ENCODE measurements at places on chromosomes 2 and 18.

- no peak for DNase-seq
These were observed 12.1 kb downstream of the METTL4 start for GRCh38 chr18:2559249-2559648.

GRCh38 chr2:58571181-58571852 is 330.2 kb upstream of the FANCL start:
- DNase-seq, result no peak

DNA sequence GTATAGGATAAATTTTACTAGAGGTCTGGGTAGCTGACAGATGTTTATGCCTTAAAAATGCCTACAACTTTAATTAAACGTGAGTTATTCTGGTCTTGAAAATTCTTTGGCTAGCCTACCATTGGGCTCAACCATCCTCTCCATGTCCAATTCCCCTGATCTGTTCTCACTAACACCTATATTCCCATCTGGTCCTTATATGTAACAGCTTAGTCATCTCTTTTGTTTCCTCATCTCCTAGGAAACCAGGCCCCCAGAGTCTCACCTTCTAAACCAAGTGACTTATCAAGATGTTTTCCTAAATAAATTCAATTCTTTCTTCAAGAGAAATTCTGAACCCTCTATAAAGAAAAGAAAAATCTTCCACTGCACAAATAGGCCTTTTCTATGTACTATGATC is 148.5 kb downstream of the TTC32 start:
- DNase-seq, result no peak

GRCh38 chr2:72841462-72842125 is 15.8 kb upstream of the EXOC6B start:
- DNase-seq, result no peak

DNA sequence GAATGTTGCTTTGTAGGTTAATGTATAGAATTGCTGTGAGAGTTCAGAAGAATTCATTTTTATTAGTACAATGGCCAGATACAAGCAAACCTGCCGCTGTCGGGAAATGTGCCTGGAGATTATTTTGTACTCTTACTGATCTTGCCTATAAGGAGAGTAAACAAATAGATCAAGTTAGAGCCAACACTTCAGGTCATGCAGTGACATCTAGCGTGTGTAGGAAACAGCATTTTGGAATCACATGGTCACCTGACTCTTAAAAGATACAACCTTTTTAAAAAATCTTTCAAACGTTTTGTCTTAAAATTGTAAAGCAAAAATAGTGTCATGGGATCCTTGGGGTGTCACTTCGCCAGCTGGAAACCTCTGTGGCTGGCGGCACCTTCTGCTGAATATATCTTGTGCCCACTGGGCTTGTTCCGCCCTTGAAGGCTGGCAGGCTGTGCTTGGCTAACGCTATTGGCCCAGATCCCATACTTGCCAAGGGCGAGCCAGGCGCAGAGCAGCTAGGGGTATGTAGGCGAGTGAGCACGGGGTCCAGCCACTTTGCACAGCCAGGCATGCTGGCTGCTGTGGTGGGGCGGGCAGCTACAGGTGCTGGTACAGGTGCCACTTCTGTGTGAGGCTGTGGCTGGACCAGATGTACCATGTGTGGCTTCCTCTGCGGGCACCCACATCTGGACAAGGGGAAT is 19.5 kb upstream of the RPRM start:
- DNase-seq, result no peak

GRCh38 chr2:68403199-68403644 is 38.1 kb downstream of the PLEK start:
- no peak for DNase-seq

DNA sequence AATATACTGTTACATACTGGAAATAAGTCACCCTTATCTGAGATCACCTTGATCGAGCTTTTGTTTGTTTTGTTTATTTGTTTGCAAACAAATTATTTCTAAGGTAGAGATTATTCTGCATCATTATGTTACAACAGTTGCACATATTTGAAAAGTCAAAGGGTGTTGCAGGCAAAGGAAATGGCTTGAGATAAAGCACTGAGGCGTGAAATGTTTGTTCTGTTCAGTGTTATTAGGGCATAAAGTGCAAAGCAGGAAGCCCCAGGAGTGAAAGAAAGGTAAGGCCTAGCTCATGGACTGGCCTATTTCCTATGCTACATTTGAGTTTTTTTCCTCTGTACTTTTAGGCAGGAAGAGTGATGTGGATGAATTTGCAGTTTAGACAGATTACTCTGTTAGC is 1815.6 kb upstream of the LRRTM1 start:
- no peak for DNase-seq

- DNase-seq, result no peak
These were observed 9.9 kb downstream of the EPHA4 start for GRCh38 chr2:221562226-221562625.

- no peak for DNase-seq
These were observed 568 bp downstream of the ARL5A start for GRCh38 chr2:151827564-151828142.

- DNase-seq, result no peak
These were observed 77.1 kb upstream of the NARS1 start for GRCh38 chr18:57698571-57699276.

GRCh38 chr2:217535957-217536708 is 466.7 kb downstream of the TNS1 start:
- no peak for DNase-seq

GRCh38 chr2:84152462-84152861 is 306.6 kb downstream of the SUCLG1 start:
- no peak for DNase-seq

- no peak for DNase-seq
These were observed 20.7 kb downstream of the DTYMK start for GRCh38 chr2:241665731-241666440.

DNA sequence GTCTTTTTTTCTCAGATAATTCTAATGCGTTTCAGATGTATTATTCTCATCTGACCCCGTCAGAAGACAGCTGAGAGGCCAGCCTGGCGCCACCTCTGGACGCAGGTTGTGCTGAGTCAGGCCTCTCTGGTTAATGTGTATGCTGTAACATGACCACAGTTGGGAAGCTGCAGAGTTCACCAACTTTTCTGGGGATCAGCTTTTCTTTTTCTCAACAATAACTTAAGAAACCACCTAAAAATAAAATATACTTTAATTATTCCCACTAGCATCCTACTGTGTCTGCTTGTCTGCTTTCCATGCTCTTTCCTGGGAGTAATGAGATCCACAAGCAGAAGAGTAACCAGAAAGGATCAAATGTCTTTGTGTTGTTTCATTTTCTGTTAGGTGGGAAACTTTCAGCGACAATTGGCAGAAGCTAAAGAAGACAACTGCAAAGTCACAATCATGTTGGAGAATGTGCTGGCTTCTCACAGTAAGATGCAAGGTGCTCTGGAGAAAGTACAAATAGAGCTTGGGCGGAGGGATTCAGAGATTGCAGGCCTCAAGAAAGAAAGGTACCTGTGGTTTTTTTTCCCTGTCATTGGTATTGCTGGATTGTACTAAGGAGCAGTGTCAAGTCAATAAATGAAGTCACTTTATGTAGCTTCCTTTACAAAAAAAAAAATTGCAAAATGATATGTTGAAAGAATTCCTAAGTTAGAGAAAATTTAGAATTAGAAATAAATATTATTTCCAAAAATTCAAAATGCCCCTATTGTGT is 79.8 kb downstream of the CCDC150 start:
- no peak for DNase-seq

DNA sequence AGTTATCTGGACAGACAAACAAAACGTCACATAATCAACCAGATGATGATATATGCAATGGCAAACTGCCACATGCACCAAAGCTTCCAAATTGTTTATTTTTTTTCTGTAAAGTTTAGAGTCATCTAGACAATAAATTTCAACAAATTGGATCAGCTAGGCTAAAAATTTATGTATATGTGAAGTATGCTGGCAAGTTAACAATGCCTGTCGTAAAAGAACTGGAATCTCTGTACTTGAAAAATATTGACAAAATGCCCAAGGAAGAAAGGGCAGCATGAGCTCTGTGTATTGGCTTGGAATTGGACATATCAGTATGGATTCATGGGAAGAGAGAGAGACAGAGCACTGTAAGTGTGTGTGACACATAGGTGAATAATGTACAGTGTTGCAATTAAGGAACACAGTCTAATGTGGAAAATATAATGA is 309.8 kb downstream of the ERBB4 start:
- no peak for DNase-seq

- DNase-seq, result peak; percentile 51
These were observed 39.7 kb downstream of the SMAD7 start for GRCh38 chr18:48910972-48911545.

GRCh38 chr2:36680012-36680411 is 16.5 kb upstream of the VIT start:
- DNase-seq, result no peak

- no peak for DNase-seq
These were observed 170.0 kb downstream of the TSN start for GRCh38 chr2:121925466-121925865.

- peak; percentile 60 for DNase-seq
These were observed 34.1 kb downstream of the ITGB1BP1 start for GRCh38 chr2:9388950-9389911.

- no peak for DNase-seq
These were observed 11.1 kb upstream of the DCTN1 start for GRCh38 chr2:74391209-74391579.

- DNase-seq, result peak; percentile 42
These were observed 10.2 kb downstream of the GPR55 start for GRCh38 chr2:230914886-230915285.

GRCh38 chr18:76524900-76525698 is 30.1 kb upstream of the ZNF516 start:
- no peak for DNase-seq

GRCh38 chr18:42719221-42719620 is 396.3 kb downstream of the RIT2 start:
- no peak for DNase-seq

DNA sequence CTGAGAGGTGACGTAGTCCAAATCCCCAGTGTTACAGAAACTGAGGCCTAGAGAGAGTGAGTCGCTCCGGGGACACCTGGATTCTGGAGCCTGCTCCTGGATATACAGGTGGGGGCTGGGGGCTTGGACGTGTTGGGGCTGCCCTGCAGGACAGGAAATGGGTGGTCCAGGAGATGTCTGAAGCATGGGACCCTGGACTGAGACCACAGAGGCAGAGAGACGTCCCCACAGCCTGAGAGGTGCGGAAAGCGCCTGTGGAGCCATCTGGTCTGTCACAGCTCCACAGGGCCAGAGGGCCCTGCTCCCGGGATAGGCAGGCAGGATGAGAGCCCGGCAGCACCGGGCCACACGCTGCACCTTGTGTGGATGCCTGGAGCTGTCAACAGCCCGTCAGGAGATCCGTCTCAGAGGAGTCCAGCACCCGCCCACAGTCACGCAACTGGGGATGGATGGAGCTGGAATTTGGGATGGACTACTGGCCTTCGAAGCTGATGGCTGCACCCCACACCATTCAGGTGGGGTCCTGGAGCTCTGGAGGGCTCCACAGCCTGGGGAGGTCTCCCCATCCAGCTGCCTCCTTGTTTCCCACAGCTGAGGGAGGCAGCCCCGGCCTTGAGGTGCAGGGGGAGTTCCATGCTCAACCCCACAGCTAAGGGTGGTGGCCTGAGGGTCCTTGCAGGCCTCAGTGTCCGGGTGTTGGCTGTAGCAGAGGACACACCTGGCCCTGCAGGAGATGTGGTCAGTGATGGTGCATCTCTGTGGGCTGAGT is 303.0 kb downstream of the NDUFA10 start:
- peak; percentile 23 for DNase-seq

DNA sequence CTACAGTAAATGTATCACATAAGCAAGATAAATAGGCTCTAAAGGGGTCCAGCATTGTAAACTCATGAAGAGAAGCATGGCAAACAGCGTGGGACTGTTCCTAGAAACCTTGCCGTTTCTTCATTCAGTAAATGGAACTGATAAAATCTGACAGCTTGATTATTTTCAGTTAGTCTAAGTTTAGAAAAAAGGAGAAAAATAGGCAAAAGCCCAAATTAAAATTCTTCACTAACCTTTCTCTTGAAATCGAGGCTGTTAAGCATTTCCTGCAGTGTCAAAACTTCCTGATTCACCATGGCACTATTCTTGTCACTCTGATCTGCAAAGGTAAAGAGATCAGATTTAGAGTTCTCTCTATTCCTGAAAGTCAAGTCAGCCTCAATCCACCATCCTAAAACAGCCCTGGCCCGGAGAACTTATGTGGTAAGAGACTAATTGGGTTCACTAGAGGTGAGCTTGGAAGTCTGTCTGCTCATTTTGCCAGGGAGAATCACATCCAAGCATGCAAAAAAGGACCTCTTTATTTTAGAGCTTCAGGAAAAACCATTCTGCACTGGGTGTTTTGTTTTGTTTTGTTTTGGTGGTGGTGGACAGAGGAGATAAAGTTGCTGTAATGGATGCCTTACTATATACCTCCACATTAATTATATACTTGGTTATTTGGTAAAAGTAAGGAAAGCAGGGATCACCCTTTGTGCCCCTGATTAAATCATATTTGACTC is 52.4 kb upstream of the STAT1 start:
- DNase-seq, result no peak

GRCh38 chr2:167215595-167215994 is 327.3 kb downstream of the XIRP2 start:
- DNase-seq, result no peak

DNA sequence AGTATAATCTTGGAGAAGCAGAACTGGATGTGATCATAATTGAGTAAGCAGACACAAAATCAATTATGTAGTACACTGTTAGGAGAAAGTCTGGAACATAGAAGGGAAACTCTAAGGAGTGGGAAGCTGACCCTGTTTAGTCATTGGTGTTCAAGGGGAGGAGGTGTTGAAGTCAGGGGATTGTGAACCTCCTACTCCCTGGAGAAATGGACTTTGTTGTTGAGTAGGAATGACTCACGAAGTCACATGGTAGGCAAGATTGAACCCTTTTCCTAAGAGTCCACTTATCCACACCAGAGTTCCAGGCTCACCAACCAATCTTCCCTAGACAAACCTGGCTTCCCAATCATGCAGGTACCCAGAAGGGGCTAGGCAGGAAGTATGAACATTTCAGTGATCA is 81.0 kb upstream of the BCL11A start:
- no peak for DNase-seq

DNA sequence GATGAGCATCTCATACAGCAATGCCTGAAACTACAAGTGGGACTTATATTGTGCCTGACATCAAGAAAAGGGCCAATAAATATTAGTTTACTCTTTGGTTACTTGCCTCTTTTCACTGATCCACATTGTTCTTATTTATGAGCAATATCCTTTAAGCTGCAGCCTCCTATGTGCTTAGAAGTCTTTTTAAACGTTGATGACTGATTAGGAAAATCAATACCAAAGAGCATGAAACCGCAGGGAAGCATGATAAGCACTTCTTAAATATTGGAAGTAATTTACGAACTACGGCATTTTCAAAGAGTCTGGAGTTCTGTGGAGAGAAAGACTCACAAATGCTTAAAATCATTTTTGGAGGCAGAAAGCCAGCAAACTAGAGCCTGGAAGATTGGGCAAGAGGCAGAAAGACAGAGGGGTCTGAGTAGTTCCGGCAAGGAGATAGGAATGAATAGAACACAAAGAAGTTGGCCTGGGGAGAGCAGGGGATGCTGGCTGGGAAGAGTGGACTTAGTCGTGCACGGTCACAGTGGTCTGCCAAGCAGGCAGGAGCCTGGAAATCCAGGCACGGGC is 122.6 kb upstream of the NOSTRIN start:
- DNase-seq, result no peak

DNA sequence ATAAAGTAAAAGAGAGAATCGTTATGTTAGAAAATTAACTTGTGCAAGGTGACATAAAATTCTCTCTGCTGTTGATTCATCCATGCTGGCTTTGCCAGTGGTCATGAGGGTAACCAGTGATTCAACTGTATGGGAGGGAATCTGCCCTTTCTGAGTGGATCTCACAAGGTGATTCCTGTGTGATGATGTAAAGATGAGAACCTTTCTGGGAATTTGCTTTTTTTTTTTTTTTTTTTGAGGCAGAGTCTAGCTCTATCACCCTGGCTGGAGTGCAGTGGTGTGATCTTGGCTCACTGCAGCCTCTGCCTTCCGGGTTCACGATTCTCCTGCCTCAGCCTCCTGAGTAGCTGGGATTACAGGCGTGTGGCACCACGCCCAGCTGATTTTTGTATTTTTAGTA is 23.3 kb downstream of the RAB31 start:
- DNase-seq, result no peak
